ENCODE measurements at places on chromosomes 1 and 21.
A peak's percentile ranks its signal among the peaks of the same experiment; 100 is the strongest.

DNA sequence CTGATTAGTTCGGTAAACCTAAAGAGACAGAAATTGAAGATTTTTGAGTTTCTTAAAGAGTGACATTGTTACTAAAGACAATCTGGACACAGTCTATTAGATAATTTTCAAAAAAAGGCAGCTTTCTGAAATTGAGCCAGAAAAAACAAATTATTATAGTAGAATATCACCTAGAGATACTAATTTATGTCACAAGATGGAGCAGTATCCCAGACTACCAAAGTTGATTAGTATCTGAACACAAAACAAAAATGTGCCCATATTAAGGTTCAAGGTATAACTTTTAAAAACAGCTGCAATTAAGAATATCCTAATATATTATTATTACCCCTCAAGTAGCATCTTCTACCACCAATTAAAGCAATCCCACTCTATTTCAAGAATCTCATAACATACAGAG is 40.5 kb upstream of the SYT2 start:
- no peak for DNase-seq

DNA sequence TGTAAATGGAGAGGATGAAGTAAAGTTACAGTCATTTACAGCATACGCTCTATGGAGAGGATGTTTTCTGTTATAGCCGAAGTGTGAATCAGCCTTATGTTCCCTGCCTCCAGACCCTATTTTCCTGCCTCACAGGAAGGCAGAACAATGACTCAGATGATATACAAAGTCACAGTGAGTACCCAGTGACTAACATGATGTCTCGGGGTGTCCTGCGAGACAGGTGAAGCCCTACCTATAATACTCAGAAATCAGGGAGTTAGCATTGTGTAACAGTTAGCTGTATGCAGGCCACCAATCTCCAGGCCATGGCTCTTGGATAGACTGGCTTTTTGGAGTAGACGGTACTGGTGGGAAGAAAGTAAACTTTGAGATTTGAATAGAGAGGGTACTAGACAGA is 55.6 kb upstream of the FBXO28 start:
- DNase-seq = peak; percentile 72

DNA sequence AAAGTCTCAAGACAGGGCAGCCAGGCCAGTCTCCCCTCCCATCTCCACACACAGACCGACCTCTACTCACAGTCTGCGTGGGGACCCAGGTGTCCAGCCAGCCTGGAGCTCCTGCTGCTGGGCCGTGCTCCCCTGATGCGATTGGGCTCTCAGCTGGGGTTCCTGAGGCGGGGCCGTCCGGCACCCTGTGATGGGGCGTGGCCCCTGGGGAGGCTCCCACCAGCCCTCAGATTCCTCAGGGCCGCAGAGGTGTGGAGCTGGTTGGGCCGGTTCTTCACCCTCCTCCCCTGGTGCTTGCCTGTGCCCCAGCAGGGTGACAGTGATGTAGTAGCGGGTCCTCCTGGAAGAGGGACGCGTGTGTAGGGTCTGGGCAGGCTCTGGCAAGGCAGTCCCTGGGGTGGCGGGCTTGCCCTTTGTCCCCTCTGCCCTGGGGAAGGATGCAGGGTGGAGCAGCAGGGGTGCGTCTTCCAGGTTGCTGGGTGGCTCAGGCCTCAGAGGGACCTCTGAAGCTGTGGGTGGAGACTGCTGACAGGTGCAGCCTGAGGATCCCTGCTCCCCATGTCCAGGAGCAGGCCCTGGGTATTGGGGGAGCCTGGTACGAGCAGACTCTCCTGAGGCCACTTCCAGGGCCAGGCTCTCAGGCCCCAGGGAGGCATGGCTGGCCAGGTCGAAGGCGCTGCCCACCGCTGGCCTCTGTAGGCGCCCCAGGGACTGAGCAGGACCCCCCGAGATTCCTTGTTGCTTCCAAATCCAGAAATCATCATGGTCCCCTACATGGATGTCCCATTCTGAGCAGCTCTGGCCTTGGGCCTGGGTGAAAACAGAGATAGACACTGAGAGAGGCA is at the start of gene CRYBG2:
TSS of gene CRYBG2 (minus strand) at position 155 of the 845 bp plus-strand sequence. CDS start 7,473 bp downstream, outside the sequence.
- peak; percentile 68 for DNase-seq

- no peak for DNase-seq
These were observed 219.5 kb downstream of the ZP4 start for GRCh38 chr1:237671262-237671661.

DNA sequence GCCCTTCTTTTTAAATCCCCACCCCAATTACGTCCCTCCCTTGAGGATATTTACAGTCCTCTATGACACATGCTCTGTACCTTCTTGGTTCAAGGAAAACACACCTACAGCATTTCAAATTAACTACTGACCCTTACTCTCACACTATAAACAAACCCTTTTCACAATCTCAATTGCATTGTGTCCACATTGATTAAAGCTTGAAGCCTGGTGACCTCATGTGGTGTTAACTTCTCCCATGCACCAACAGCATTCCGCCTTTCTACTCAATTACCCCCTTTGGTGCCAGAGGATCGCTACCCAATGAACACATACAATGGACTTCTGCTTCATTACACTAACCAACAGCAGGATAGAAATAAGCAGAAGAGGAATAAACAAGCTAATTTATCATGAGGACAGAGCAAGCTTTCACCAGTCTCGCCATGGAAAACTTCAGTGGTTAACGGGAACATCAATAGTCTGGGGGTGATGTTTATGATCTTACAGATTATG is 15.2 kb downstream of the WLS start:
- no peak for DNase-seq

- DNase-seq = no peak
These were observed 597.1 kb downstream of the KIF26B start for GRCh38 chr1:245751726-245752470.

GRCh38 chr1:54376430-54377039 is 29.7 kb downstream of the SSBP3 start:
- no peak for DNase-seq

GRCh38 chr1:179026813-179027669 is 1.3 kb downstream of the FAM20B start:
- no peak for DNase-seq

GRCh38 chr21:42570841-42571387 is 57.3 kb downstream of the SLC37A1 start:
- DNase-seq = no peak

DNA sequence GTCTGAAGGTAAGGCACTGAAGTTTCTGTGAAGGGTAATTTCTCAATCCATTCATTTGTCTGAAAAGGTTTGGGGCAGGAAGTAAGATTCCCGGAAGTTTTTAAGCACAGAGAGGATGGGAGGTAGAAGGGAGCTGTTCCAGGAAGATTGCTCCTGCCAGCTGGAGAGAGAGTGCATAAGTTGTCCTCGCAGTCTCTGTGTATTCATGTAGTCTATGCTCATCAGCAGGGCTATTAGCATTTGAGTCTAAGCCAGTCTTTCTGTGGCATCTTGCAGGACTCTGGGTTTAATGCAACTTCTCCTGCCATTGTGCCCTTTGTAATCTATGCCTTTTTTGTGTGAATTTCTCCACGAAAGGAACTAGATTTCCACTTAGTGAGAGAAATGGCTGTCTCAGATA is 140.8 kb upstream of the FGGY start:
- DNase-seq = no peak

GRCh38 chr1:230069796-230070195 is 2.8 kb downstream of the GALNT2 start:
- DNase-seq = no peak

DNA sequence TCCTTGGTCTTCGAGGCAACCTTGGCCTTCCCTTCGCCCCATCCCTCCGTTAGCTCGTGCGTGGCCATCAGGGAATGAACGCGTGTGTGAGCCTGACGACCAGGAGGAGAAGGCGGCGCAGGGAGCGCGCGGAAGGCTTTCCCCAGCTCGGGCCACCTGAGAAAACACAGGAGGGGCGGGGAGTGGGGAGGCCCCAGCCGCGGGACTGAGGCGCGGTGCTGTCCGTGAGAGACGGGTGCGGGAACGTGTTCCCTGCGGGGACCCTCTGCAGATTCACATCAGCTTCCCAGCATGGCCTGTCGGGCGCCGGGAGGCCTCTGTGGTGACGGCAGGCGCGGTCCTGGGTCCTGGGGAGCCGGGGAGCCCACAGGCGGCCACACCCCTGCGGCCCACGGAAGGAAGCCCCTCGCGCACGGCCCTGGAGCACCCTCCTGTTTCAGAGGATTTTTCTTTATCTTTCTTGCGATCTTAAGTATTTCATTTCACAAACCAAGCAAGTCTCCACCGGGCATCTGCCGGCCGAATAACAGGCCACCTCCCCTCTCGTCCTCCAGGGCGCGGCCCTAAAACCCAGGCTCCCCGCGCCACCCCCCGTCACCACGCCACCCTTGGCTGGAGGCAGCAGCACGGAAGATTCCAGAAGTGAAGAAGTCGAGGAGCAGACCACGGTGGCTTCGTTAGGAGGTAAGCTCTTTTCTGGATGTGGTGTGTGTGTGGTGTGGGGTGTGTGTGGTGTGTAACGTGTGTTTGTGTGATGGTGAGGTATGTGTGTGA is 66.3 kb downstream of the SLC19A1 start:
- no peak for DNase-seq

DNA sequence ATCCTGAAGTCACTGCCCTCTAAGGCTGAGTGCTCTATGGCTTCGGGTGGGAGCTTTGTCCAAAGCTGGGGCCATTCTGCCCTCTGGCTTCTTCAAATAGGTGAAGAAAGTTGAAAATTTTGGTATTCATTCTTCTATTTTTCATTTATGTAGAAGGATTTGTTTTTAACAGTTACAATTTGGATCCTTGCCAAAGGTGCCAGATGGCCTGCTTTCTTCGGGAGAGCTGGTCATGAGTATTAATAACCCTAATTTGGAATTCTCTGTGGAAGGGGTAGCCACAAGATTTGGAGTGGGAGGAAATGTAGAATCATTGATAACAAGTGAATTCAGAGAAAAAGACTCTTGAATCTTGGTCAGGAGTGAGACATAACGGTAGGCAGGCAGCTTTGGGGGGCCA is 370.4 kb upstream of the ST6GALNAC5 start:
- DNase-seq = no peak

- no peak for DNase-seq
These were observed 67.2 kb upstream of the TTC34 start for GRCh38 chr1:2868571-2869195.

DNA sequence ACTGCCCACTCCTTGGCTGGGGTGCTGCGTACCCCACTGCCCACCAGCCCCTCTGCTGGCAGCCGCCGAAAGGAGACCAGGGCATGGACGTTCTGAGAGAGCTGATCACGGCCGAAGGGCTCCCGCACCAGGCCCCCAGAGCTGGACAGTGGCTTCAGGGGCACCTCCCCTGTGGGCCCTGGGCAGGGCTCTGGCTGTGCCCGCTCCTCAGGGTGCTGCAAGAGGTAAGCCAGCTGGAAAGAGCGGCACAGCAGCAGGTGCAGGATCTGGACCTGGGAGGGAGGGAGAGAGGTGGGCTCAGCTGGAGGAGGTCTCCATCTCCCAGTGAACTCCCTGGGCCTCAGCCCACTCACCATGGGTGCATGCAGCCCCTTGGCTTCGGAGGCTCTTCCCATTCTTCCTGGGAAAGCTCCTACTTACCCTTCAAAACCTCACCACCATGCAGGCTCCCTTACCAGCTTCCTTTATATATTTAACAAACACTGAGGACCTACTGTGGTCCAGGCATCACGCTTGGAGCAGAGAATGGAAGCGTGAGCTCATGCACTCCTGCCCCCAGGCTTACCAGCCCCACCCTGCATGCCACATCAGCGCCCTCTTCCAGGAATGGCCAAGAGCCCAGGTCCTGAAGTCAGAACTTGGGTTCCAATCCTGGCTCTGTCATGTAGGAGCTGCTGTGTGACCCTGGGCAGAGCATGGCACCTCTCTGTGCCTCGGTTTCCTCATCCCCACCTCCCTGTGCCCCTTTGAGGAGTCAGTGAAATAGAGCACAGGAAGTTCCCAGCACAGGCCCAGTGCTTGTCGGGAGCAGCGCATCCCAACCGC is 6.8 kb upstream of the KIF17 start:
- no peak for DNase-seq
